ENCODE measurements at places on chromosomes 11 and 22.

DNA sequence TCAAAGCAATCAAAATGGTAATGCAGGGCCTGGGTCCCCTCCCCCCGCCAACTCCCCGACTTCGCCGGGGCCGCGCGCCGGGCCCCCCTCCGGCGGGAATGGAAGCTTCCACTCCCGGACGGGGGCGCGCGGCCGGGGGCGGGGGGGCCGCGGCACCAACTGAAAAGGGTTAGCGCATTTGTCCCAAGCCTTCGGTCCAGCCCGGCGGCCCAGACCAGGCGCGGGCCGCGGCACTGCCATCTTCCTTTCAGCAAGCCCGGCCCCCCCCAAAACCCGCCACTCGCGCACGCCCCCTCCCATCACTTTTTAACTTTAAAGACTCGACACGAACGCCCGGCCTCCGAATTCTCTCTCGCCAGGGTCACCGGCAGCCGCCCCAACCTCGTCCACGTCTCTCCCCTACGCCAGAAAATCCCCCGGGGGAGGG is 2.8 kb downstream of the PHF21B start:
- DNase-seq, result no peak

GRCh38 chr22:27238935-27239510 is 562.5 kb downstream of the MN1 start:
- DNase-seq, result no peak

- no peak for DNase-seq
Observed at GRCh38 chr22:26394777-26395176, 34.3 kb upstream of the ASPHD2 start.

GRCh38 chr11:96295369-96295768 is 47.6 kb downstream of the MAML2 start:
- DNase-seq, result no peak

DNA sequence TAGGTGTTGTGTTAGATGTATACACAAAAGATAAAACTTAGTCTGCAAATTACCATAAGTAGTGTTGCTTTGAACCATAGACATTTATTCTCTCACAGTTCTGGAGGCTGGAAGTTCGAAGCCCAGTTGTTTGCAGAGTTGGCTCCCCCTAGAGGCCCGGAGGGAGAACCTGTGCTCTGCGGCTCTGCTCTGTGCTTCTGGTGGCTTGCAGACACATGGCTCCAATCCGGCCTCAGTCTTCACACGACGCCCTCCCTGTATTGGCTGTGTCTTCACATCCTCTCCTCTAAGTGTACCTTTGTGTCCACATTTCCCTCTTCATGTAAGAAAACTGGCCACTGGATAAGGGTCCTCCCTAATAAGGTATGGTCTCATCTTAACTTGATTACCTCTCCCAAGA is 128.4 kb downstream of the OPCML start:
- DNase-seq, result no peak

DNA sequence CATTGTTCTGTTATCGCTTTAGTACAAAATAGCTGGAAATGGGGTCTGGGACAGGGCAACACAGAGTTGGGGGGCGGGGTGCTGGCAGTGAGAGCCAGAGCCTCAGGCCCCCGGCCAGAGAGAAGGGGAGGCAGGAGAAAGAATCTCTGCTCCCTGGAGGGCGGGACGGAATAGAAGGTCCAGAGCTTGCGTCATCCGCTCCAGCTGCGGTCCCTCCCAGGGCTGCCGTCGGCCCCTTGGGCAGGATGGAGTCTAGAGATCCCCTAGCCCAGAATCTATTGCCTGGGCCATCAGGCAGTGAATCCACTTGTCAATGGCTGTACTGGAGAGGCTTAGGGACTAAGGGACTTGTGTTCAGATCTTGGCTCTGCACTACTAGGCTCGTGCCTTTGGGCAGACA is 5.0 kb downstream of the TP53I11 start:
- no peak for DNase-seq

DNA sequence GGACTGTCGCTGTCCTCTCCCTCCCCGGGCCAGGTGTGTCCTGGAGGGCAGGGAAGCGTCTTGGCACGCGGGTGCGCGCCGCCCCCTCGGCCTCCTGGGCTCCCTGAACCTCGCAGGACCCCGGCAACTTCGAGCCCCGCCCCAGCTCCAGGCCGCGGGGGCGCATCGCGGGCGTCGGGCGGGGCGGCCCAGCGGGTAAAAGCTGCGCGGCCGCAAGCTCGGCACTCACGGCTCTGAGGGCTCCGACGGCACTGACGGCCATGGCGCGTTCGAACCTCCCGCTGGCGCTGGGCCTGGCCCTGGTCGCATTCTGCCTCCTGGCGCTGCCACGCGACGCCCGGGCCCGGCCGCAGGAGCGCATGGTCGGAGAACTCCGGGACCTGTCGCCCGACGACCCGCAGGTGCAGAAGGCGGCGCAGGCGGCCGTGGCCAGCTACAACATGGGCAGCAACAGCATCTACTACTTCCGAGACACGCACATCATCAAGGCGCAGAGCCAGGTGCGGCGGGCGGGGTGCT is at the start of gene CST6:
TSS of gene CST6 (plus strand) at position 224 of the 519 bp plus-strand sequence. CDS start at position 261, 37 bp downstream.
- DNase-seq, result no peak

DNA sequence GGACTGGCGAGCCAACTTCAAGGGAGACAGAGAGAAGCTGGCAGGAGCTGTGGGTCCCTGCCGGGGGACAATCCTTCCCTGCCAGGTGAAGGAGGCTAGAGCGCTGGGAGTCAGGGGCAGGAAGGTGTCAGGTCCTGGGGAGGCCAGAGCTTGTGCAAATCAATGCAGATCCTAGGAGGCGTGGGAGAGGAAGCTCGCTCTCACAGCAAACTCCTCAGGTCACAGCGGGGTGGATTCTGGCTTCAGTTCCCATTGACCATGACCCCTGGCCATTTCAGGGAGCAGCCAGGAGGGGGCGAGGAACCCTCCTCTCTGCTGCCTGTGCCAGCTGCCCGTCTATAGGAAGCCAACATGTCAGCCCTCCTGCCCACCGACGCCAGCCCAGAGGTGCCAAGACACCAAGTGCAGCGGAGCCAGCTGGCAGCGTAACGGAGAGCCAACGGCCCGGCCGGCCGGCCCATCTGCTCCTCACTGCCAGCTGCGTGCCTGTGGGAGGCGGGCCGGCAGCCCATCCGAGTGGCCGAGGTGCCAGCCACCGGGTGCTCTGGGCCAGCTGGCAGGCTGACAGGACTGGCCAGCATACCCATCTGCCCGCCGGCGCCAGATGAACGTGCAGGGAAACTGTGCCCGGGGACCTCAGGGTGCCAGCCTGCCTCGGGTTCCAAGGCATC is 374.8 kb downstream of the MIAT start:
- DNase-seq, result no peak

- no peak for DNase-seq
Observed at GRCh38 chr11:76744186-76745043, 38.7 kb upstream of the TSKU start.

DNA sequence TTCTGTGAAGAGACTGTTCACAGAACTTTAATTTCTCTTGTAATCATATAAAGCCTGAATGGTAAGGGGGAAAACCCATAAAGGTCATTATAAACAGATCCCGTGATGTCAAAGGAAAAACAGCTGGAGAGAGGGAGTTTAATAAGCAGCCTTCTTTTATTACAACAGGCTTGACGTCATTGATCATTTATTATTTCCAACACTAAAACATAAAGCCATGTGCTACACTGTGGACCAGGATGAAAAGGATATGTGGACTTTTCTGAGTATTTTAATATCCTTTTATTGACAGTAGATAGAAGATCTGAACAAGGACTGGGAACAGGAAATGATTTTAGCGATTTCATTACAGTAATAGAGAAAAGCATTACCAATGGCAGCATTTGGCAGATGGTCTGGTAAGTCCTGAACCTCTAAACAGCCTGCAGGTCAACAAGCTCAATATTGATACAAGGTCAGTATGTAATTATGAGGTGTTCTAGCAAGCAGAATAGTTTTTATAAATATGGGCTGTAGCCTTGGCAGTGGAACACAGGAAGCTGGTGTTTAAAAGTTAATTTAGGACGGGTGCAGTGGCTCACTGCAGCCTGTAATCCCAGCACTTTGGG is 25.1 kb upstream of the TPH1 start:
- no peak for DNase-seq

GRCh38 chr22:36510966-36511881 is 4.4 kb upstream of the FOXRED2 start:
- DNase-seq, result no peak

DNA sequence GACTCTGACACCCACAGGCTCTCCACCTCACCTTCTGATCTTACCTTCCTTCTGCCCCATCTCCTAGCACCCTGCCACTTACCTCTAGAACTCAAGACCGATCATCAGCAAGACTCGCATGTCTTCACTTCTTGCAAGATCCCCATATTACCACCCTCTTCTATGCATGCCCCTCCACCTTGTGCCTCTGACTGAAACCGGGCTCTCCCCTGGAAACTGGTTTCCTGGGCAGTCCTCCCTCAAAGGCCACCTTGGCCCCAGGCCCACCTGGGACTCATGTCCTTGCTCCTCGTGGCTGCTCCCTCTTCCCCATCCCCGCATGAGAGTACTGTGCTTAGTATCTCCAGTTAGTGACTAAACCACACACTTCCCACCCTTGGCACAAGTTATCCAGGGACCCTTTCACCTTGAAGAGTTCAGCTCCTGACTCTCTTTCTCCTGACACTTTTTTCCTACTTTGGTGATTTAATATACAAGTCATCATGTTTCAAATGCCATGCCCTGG is 136.7 kb downstream of the SPATA19 start:
- DNase-seq, result no peak

- no peak for DNase-seq
Observed at GRCh38 chr11:65655570-65656332, 7.0 kb downstream of the RELA start.

DNA sequence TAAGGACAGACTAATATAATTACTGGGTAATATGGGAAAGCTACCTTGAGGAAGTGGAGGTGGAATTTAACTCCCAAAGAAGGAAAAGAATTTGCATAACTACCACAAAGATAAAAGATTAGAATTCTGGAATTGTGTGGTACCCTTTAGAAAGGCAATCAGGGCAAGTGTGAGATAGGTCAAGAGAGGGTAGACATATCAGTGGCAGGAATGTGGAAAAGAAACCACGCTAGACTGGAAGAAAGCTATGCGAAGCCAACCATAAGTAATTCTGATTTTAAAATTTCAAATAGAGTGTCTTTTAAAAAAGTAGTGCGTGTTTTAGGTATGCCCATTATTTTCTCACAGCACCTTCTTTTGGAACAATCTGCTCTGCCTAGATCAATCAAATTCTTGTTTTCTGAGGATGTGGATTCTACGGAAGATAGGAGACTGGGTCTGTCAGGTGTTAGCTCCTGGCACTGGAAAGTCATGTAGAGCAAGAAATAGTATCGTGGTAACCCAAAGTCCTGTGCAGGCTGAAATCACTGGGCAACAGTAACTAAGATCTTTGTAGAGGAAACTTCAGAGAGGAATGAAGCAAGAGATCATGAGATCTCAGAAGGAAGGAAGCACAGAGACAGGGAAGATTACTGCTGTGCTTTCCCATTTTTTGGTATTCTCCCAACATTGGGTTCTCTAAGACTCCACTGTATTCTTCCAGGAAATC is 111.3 kb upstream of the MTMR2 start:
- DNase-seq, result no peak

DNA sequence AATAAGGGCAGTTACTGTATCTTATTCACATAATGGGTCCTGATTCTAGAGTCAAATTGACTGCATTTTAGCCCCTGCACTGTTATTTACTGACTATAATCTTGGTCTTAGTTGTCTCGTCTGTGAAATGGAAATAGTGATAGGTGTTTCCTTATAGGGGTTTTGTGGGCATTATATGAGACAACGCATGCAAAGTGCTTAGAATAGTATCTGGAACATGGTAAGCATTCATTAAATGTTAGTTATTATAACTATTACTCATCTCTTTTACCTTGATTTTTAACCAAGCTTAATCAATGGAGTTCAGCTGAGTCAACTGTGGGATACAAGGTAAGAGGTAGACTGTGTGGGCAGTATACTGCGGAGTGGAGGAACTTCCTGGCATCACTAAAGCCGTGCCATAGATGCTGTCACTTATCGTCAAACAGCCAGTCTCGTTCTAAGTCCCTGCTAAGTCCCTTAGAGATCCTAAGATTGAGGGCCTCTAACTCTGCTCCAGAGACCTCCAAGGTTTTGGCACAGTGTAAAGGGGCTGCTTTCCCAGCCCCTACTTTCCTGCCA is 2.6 kb upstream of the ZC3H12C start:
- no peak for DNase-seq

DNA sequence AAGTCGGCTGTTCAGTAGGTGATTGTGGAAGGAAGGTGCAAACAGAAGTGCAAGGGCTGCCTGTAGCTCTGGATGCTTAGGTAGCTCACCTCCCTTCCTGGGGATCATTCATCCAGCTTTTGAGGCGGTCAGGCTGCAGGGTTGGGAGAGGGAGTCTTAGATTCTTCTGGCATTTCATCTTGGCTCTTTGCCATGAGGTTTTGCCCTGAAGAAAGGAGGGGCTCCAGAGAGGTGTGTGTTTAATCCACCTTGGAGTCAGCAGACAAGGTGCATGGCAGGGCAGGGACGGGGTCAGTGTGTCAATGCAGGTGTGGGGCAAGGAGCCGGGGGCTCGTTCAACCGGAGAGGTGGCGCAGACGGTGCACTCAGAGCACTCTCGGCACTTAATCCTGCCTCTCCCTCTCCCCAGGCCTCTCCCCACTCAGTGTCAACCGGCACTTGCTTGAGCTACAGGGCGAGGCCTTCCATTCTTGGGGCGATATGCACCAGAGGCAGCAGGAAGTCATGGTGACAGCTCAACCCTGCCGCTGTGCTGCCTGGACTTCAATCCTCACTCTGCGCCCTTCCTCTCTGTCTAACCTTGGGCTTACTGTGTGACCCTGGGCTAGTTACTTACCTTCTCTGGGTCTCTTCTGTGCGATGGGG is 7.2 kb downstream of the ADAMTS15 start:
- DNase-seq, result no peak

GRCh38 chr22:49827271-49827852 is 311 bp downstream of the BRD1 start:
- no peak for DNase-seq

GRCh38 chr22:35051791-35052190 is 14.2 kb upstream of the ISX start:
- no peak for DNase-seq

- no peak for DNase-seq
Observed at GRCh38 chr22:26481112-26481693, 2.4 kb downstream of the HPS4 start.

All from stimulated activated CD8-positive, alpha-beta memory T cell treated with anti-CD3 and anti-CD28 coated beads, Interleukin-7, amount 100 ng/mL, for 1 hour (primary cell).